ENCODE measurements at places on chromosomes 5 and 9.

- no peak for DNase-seq
These were observed 96.4 kb upstream of the SELENOP start for GRCh38 chr5:42908086-42908485.

DNA sequence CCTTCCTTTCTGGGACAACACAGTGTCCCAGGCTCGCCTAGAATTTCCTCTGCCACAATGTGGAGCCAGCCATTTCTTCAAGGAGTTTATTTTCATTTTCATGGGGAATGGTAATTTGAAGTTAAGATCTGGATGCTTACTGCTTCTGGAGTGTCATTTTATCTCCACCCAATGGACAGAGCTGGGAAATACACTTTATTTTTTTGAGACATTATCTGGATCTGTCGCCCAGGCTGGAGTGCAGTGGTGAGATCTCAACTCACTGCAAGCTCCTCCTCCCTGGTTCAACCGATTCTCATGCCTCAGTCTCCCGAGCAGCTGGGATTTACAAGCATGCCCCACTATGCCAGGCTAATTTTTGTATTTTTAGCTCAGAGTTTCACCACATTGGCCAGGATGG is 12.7 kb upstream of the THG1L start:
- DNase-seq: peak; percentile 60

GRCh38 chr5:107950776-107951175 is 280.0 kb upstream of the EFNA5 start:
- no peak for DNase-seq

DNA sequence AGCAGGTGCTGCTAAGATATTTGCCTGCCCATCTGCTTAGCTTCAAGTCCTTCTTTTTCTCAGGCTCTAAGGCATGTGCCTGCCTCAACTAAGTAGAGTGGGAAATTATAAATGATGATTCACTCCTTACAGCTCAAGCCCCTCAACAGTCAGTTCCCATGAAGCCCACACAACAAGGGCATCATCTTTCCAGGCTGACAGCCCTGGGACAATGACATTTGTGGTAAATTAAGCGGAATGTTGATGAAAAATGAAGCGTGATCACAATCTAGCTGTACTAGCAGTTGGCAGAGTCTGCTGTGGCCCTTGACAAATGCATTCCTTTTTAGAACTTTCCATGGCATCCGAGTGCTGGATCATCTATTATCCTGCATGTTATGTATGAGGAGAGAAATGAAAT is 548.6 kb downstream of the KIF4B start:
- no peak for DNase-seq

DNA sequence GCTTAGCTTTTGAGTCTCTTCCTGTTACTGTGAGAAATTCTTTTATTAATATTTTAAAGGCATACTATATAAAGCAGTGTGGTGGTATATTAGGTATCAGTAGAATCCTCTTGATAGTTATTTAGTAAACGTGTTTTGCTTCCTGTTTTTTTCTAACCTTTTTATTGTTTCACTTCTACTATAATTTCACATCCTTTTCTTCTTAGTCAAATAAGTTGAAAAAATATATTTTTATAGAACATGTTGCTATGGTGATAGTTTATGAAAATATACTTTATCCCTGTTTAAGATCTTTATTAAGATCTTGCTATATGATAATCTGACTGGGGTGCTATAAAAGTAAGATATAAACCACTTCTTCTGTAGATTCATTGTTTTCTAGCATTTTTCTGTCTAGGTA is 2.1 kb downstream of the POLK start:
- DNase-seq: no peak

DNA sequence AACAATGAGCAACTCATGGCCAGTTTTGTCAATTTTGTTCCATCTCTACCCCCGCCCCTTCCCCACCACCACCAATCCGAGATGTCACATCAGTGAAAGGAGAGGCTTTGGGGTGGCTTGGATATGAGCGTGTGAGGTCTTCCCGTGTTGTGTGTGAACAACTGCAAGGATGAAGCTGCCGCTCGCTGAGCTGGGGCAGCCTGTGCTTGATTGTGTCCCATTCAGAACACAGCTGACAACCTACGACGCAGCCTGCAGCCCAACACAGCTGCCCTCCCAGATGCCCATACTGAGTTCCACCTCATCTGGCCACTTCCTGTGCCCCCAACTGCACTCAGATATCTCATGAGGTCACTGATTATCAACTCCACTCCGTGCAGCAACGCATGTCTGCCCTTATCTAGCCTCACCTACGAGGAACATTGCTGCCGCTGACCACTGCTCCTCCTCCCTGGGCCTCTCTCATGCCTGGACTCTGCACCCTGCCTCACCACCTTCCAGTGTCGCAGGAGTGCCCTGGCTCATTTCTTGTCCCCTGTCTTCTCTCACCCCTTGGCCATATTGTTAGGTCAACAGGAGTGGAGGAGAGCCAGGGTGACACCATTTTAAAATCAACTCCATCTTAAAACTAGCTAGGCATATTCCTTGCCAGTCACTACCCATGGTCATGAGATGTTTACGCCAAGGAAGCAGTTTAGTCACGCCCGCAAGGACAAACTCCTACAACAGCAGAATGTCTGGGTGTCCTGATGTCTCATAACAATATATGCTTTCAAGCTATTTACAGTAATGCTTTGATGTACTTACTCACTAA is 7.3 kb upstream of the IL4 start:
- DNase-seq: no peak

DNA sequence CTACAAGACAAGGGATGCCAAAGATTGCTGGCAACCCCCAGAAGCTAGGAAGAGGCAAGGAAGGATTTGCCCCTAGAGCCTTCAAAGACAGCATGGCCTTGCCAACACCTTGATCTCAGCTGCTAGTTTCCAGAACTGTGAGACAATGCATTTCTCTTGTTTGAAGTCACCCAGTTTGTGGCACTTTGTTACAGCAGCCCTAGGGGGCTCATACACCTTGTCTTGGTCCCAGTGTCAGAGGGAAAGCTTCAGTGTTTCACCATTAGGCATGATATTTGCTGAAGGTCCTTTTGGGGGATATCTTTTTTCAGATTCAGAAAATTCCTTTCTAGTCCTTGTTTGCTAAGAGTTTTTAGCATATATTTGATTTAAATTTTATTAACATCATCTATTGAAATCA is 3.1 kb upstream of the PPIC start:
- DNase-seq: no peak

DNA sequence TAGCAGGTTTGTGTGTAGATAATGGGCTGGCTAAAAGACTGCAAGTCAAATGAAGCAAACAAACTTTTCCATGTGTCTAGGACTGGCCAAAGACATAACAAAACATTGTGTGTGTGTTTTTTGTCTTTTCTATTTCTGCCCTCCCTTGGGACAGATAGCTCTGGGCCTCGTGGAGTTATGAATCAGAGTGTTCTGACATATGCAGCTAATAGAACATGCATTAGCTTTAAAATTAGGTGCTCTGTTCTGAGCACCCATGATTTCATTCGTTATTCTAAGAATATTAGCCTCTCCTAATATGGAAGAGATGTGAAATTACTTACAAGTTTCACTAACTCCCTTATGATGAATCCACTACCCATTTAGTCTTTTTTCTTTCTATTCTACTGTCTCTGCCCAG is 367.3 kb upstream of the PAPPA start:
- DNase-seq: no peak
